Pulmonary artery endothelial cell (primary cell): ENCODE measurements at places on chromosomes 6 and 20.

DNA sequence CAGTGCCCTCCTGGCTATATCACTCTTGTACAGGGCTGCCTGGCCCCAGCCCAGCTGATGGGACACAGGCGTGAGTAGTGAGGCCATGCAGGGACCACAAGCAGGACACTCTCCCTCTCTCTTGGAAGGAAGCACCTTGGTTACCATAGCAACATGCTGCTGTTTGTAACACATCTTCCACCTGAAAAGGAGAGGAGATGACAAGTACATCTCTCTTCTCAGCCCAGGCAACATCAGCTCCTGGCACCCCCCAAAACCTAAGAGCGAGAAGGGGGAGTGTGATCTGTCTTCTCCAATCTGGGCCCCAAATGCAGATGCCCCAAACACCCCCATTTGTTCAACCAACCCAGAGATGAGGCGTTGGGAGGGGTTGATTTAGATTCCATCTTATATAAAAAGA lies 49.9 kb downstream of the KCNB1 start:
- no peak for DNase-seq

DNA sequence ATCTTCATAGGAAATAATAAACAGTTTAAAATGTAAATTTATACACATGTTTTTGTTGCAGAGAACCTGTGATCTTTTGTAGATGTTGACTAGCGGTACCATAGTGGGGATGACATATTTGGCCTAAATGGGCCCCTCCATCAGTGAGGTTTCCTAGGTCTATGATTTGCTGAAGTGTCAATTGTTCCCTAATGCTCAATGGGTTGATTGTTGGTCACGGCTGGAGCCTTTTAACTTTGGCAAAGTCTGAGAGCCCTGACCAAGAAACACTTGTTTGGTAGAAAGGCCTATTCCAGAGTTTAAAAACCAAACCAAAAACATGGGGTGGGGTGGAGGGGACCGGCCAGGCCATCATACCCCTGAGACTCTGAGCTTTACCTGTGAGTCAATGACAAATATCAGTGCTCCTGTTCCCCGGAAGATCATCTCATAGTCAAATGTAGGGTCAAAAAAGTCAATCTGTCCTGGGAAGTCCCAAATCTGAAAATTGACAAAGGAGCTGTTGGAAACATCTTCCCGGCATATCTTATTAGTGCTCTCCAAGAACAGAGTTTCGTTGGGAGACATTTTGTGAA lies 25.1 kb downstream of the RRAGD start:
- no peak for DNase-seq

GRCh38 chr20:13990465-13990864 lies at the start of gene SEL1L2:
Gene SEL1L2 (minus strand): TSS chr20:13990614. CDS start chr20:13990534, 80 bp downstream.
- DNase-seq, result no peak

DNA sequence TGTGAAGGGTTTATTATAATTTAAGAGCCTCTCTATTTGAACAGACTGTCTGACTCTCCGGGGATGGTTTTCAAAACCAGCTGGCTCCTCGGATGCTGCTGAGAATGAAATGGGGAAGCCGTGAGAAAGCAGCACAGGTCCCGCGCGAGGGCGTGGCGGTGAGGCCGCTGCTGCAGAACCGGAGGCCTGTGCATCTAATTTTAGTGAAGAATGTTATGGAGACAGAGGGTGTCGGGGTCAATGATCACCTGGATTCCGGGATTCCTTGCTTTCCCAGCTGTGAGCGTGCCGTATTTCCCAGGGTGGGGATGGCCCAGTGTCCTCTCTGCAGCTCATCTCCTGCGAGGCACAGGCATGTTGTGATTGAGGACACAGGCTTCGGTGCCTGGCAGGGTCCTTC lies 348.0 kb downstream of the CDH4 start:
- DNase-seq, result no peak

DNA sequence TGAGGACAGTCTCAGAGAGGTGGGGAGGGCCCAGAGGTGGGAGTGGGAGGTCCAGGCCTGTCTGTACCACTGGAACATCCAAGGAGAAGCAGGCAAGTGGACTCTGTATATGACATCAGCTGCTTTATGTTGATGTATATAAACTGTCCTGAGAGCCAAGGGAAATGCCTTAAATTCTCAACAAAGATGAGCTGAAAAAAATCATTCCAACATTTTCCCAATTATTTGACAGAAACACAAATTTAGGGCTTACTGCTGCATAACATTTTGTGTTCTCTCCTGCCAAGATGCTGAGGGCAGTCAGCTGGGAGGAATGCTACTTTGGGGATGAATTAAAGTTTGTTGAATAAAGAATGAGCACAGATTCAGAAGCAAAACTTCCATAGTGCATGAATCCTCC lies 52.8 kb downstream of the FOXC1 start:
- no peak for DNase-seq

DNA sequence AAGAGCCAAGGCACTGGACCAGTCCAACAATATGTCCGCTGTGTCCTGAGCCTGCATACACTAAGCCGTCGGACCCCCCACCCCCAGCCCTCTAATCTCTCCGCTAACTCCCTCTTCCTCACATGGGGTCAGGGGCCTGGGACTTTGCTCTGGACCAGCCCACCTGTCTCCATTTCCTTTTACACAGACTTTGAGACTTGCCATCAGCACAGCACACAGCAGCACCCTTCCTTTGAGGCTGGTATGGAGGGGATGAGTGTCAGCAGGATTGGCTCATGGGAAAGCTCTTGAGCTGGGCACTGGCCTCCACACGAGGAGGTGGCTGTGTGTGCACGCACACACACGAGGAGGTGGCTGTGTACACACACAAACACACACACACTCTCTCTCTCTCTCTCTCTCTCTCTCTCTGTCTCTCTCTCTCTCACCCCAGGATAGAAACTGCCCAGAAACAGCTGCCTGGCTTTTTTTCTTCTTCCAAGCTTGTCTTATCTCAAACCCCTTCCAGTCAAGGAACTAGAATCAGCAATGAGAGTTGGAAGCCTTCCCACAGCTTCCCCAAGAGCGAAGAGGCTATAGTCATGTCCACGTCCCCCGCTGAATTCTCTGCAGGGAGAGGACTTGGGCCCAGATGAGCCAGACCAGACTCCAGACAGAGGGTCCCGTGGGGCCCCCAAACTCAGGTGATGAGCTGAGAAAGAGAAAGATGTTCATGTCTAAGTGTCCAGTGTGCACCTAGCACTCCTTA lies 18.6 kb downstream of the SLC9A8 start:
- no peak for DNase-seq

GRCh38 chr6:20340068-20340848 lies 61.4 kb upstream of the E2F3 start:
- DNase-seq, result no peak

GRCh38 chr20:37984018-37984785 lies 49.1 kb downstream of the TTI1 start:
- no peak for DNase-seq

DNA sequence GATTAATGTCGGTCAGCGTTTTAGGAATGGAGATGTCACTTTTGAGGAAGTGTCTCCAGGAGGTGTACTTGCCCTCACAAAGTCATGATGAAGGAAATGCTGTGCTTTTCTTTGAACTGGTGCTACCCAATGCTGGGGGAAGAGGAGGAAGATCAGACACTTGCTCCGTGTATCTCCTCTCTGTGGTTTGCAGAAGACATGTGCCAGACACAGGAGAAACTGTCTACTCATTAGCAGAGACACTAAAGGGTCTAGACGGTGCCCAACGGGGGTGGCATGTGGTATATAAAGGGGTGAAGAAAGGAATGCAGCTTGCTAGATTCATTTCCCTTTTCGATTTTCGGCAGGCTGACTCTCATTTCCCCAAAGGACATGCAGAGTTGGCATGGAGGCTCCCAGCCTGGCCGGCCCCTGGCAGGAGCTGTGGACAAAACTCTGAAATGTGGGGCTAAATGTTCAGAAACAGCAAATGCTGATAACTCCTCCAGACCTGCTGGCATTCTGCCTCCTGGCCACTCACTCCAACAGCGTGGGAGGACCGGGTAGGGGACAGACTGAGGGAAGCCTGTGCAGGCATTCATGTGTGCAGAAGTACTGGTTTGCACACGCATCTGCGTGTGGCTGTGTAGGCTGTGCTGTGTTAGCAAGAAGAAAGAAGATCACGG lies 59.6 kb upstream of the QKI start:
- no peak for DNase-seq

- no peak for DNase-seq
These were observed 172.9 kb upstream of the COL21A1 start for GRCh38 chr6:56420296-56420695.
